ENCODE measurements at places on chromosomes 7 and 10. TPM values are rescaled to one million over a fixed set of nuclear protein-coding genes. Genes with fewer than 3 reads are reported as not detected.

The UPK3B gene
- 10.6 TPM for total RNA-seq

The HKDC1 gene
- 22.7 TPM for total RNA-seq

The SPDYE8 gene
- total RNA-seq = not detected

The ITIH5 gene
- 0.09 TPM for total RNA-seq

The UPK3BL2 gene
- 0.12 TPM for total RNA-seq

The HOXA10 gene
- total RNA-seq = 26.4 TPM

The RNF148 gene
- total RNA-seq = not detected

The PRSS37 gene
- total RNA-seq = not detected

The NME8 gene
- total RNA-seq = not detected

The EFCAB10 gene
- total RNA-seq = not detected

The ANKRD7 gene
- 3.2 TPM for total RNA-seq

The SLC13A1 gene
- not detected for total RNA-seq

The LDB3 gene
- 0.31 TPM for total RNA-seq

The ELN gene
- total RNA-seq = 0.50 TPM

The CYP2C19 gene
- total RNA-seq = not detected

The AQP1 gene
- 25.9 TPM for total RNA-seq

The SPDYE1 gene
- total RNA-seq = not detected

The LLCFC1 gene
- total RNA-seq = not detected

The GRB10 gene
- total RNA-seq = 23.1 TPM

The ZNF804B gene
- total RNA-seq = not detected

The SPAM1 gene
- total RNA-seq = not detected

The PNLIPRP2 gene
- total RNA-seq = not detected

The RPA3 gene
- 89.1 TPM for total RNA-seq

The CFTR gene
- total RNA-seq = not detected

The TCAF2 gene
- 0.36 TPM for total RNA-seq

The FANK1 gene
- 4.9 TPM for total RNA-seq

The MYH16 gene
- 0.78 TPM for total RNA-seq

The AKR1E2 gene
- total RNA-seq = not detected

Data from A172 (cell line).